RPMI7951 (cell line): ENCODE measurements at places on chromosomes 2 and 18. TPM values are rescaled to one million over a fixed set of nuclear protein-coding genes. Genes with fewer than 3 reads are reported as not detected.
A peak's percentile ranks its signal among the peaks of the same experiment; 100 is the strongest.

STON1 gene
- 6.7 and 7.0 TPM in 2 replicates for total RNA-seq

MFSD2B gene
- total RNA-seq = 0.24 TPM in 1 of 2 replicates, not detected in the other

NPHP1 gene
- 9.6 and 12.8 TPM in 2 replicates for total RNA-seq

DLX2 gene
- 0.72 and 1.3 TPM in 2 replicates for total RNA-seq

C2orf15 gene
- 0.24 TPM in 1 of 2 replicates, not detected in the other for total RNA-seq

DNA sequence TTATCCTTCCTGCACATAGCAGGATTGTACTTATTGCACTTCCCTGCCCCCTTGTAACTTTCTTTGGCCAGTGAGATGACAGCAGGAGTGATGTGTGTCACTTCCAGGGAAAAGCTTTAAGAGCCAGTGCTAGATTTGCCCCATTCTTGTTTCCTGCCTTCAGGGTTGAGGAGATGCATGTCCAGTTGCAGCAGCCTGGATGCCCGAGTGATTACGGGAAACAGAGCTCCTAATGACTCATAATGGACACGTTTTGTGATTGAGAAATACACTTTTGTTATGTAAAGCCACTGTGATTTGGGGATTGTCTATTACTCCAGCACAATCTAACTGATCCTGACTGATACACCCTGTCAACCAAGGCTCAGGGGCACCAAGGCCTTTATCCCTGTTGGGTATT is 5.0 kb upstream of the TET3 start:
- DNase-seq = peak; percentile 85

DNA sequence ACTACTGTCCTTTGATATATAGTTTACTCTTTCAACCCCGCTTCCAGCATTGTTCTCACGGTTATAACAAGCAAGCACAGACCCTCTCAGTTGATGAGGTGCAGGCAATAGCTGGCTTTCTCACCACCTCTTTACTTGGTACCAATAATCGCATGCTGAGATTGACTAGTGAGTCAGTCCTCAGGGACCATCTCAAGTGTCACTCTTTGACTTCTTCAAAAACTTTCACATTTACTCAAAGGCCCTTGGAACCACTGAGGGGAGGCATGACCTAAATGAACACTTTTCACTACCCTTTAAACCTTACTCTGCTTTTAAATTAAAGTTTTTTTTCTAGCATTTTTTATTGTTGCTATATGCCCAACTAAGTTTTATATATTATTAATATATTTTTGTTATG is 101.8 kb downstream of the DAW1 start:
- DNase-seq = no peak

DNA sequence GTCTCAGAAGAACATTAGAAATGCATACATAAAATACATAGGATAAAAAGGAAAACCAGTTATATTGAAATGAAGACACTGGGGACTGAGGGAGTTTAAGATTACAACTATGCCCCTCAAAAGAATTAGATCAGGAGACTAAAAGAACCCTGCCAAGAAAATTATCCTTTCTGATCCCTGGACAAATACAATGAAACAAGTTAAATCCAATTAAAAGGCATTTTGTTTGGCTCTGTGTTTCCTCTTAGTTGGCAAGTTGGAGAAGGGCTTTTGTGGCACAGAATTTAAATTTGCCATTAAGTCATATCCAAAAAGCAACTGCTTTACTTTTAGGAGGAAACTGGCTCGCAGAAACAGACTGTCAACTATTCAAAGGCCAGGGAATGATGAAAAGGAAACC is 99.1 kb upstream of the CD302 start:
- DNase-seq = no peak

- DNase-seq = no peak
Observed at GRCh38 chr2:134718817-134719814, at the start of gene TMEM163. TMEM163 (minus strand) TSS chr2:134719000.

DNA sequence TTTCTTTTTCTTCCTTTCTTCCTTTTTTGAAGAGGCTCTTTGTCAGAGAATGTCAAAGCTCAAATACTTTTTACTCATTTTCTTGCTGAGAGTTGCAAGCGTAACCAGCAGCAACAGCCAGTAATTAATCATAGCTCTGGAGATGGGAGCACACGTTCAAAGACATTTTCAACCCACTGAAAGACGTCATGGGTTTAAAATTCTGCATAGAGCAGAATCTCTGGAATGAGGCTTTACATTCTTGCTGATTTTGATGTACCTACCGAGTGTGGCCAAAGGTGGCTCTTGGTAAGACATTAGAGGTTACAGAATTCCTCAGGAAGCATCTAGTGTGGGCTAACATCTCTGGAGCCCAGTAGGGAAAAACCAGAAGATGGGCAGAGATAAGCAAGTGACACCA is 292.5 kb downstream of the MTX2 start:
- no peak for DNase-seq

- DNase-seq = no peak
Observed at GRCh38 chr2:183812091-183812490, 687.8 kb downstream of the NUP35 start.

DNA sequence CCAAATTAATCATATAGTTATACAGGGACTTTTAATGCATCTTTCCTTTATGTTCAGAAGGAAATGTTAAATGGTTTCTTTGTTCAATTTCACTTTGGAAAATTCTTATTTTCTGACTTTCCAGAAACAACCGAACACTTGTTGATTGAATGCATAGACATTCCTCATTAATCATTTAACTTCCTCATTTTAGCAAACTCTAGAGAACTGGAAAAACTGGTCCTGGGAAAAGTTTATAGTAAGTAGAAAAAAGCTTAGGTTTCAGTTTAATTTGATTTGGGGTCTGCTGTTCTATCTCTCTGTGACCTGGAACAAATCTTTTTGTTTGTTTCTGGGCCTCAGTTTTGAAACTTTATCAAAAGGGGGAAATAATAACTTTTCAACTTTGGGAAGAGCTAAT is 320.4 kb downstream of the CMPK2 start:
- DNase-seq = no peak

GRCh38 chr2:103859238-103859637 is 994.7 kb upstream of the POU3F3 start:
- no peak for DNase-seq

DNA sequence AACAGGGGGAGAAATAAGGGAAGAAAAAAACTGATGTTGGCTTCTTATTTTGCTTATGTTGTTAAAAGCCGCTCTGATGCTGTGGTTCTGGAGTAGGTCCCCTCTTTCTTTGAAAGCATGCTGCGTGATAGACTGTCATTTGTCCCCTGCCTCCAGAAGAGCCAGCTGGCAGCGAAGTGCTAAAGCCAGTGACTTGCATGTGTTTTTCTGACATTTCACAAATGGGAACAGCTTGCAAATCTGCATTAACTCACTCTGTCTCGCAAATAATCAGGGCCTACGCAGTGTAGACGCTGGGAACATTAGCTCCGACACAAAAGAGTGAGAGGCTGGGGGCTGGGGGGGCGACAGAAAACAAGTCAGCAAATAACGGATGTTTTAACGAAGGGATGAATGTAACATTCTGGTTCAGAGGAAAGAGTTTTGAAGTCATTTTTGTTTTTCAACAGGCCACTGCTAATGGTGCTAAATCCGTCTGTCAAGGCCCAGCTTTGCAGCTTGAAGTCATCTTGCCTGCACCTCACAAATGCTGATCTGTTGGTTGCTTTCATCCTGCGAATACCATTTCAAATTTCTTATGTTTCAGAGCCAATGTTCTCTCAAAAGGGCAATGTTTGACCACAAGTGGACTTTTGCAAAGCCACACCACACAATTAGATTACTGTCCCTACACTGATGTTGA is 68.8 kb upstream of the PIK3C3 start:
- no peak for DNase-seq
